ENCODE measurements at places on chromosomes 11 and 22.

GRCh38 chr11:117084992-117085391 is 13.2 kb downstream of the SIK3 start:
- no peak for DNase-seq

DNA sequence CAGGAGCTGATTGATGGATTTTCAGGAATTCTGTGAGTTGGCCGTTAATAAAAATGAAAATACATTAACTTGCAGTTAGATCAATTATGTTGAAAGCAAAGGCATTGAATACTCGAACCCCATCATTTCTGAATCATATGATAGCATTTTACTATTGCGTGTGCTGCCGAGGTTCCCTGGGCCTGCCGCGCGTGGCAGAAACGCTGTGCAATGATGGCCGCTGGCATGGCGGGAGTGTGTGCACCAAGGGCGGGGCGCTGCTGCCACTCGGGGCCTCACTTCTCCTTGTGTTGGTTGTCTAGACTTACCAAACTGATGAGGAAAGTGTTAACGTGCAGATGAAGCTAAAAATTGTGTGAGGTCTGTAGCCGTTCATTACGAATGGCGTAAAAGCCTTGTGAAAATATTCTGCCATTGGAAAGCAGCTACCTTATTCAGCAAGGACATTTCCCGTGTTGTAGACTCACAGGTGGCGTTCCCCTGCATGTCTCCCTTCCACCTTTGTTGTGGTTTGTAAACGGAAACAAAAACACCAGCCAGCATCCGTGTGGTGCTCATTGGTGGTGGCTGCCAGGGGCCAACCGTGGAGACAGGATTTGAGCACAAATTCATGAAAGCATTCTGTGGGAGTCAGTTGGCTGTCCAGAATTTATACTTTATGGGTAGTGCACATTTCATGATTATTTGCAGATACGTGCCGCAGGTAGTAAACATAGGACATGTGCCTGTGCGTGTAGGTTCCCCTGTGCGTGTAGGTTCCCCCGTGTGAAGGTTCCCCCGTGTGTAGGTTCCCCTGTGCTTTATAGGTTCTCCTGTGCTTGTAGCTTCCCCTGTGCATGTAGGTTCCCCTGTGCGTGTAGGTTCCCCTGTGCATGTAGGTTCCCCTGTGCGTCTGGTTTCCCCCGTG is 5.9 kb upstream of the GRAMD4 start:
- peak; percentile 65 for DNase-seq

GRCh38 chr11:57624864-57625263 is 24.8 kb downstream of the YPEL4 start:
- DNase-seq: no peak

GRCh38 chr22:48650323-48651035 is 1177.2 kb downstream of the BRD1 start:
- no peak for DNase-seq

GRCh38 chr22:23781065-23781464 is 5.7 kb upstream of the SMARCB1 start:
- no peak for DNase-seq

GRCh38 chr11:1126935-1127663 is 30.7 kb upstream of the MUC5AC start:
- DNase-seq: no peak

DNA sequence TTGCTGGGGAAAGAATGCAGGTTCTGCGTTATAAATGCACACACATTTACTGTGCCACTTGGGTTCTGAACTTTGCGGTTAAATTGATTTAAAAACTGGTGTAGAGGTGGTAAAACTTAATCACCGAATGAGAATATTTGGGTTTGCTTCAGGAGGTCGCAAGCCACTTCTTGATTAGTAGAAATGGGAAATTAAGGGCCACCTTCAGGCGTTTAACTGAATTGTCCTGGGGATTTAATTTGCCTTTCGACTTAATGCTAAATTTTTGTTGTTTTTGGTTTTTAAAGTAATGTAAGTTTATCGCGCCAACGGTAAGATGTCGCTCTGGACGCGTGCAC is 459 bp upstream of the NCR3LG1 start:
- DNase-seq: no peak

GRCh38 chr11:9575260-9576240 is 2.1 kb downstream of the WEE1 start:
- DNase-seq: no peak

- DNase-seq: no peak
These were observed 3.7 kb upstream of the RANGAP1 start for GRCh38 chr22:41289671-41290070.

DNA sequence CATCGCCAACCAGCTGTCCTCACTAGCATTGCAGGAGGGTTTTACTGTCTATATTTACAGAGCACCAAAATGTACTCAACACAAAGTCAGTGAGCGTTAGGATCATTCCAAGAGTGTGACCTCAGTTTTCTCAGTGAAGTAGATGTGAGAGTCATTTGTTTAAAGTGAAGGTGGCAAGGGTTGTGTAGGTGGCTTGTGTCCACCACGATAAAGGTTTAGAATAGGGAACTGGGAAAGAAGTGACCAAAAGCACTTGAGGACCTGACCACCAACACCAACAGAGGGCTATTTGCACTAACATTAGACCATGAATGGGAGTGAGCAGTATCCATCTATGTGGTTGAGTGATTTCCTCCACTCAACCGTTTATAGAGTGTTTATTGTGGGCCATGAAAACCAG is 152.5 kb upstream of the POU2AF2 start:
- DNase-seq: no peak

GRCh38 chr11:72493426-72494108 is 59.2 kb upstream of the CLPB start:
- no peak for DNase-seq

DNA sequence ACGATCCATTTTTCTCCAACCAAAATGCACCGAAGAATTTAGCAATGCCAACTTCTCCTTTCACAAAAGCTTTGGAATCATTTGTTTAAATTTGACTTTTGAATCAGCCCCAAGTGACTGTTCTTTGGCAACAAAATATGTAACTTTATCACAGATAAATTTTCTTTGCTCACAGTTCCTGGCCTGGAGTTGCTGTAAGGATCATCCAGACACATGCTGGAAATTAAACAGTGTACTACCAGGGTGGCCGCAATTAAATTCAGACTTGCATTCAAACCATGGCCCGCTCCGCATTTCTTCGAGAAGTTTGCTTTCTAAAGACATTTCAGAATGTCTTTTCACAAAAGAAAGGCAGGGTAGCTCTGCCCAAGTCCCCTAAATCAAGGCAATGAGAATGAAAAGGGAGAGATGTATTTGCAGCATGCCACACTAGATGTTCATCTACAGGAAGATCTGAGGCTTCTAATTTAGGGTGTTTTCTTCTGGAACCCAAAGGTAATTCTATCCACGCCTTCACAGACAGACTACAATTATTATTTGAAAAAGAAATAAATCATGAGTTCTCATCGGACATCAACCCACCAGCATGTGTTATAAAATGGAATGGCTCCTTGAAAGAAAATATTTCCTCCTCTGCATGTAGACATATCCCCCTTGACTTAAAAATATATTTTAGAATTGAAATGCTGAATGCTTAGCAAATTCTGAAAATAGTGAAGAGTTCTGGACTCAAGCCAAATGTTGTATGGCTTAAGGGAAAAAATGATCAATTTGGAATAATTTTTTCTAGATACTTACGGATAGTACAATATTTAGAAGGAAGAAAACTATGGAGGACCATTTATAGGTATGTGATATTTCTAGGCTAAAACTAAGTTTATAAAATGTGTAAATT is 189.7 kb upstream of the BLID start:
- no peak for DNase-seq

DNA sequence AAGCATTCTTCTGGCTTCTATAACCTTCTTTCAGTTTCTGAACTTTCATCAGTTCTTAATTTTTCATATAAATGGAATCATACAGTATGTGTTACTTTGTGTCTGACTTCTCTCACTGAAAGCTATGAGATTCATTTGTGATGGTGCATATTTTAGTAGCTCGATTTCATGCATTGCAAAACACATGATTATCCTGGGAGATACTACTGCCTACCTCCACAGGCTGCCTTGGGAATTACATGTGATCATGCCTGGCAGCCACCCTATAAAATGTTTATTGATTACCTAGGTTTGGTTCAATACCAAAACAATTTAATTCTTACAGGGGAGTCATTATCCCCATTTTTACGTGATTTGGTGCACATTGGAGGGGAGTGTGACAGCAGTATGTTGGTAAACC is 34.1 kb upstream of the PAK1 start:
- no peak for DNase-seq

- DNase-seq: no peak
These were observed 371 bp downstream of the SMCO4 start for GRCh38 chr11:93542811-93543229.

- DNase-seq: peak; percentile 38
These were observed 13.2 kb downstream of the POLA2 start for GRCh38 chr11:65274735-65275682.

All from GM13977 (cell line).